ENCODE measurements at places on chromosomes 3 and 15. TPM values are rescaled to one million over a fixed set of nuclear protein-coding genes. Genes with fewer than 3 reads are reported as not detected.

The THAP10 gene
- 1.6 TPM for total RNA-seq

DNA sequence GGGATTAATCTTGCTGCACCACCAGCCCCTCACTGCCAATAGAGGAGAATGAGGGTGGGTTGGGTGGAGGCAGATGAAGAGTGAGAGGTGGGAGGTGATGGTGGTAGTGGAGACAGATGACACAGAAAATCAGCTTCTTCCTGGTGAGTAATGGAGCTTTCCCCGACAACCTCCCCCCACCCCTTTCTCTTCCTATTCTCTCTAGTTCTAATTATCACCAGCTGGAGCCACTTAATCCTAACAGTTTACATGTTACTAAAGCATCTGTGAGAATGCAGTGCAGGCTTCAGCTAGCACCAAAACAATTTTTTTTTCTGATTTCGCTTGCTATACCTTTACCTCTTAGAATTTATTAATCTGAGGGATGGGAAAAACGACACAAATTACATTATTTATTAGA is 116.1 kb upstream of the DNAJC19 start:
- DNase-seq = no peak

The GOLGA8K gene
- total RNA-seq = 0.77 TPM

The SSR3 gene
- total RNA-seq = 562 TPM

- DNase-seq = no peak
Measured at GRCh38 chr3:152769523-152769922, 65.4 kb upstream of the P2RY1 start.

DNA sequence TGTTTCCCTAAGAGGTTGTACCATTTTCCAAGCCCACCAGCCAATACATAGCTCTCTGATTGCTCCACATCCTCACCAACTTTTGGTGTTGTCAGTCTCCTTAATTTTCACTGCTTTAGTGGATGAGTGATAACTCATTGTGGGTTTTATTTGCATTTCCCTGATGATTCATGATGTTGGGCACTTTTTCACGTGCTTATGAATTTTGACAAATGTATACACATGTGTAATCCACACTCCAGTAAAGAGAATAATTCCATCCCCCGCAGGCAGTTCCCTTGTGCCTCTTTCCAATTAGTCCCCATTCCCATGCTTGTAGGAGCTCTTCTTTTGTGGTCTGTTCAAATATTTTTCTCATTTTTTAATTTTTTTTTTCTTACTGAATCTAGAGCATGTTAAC is 52.4 kb downstream of the ANP32A start:
- DNase-seq = peak; percentile 22

DNA sequence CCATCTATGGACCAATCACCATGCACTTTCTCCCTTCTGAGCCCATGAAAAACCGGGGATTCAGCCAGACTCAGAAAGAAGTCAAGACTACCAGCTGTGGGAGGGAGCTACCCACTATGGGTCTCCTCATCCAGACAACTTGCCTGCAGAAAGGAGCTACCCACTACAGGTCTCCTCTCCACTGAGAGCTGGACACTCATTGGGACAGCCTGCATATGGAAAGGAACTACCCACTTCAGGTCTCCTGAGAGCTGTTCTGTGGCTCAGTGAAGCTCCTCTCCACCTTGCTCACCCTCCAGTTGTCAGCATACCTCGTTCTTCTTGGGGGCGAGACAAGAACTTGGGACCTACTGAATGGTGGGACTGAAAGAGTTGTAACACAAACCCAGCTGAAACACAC is 22.3 kb upstream of the ZBED2 start:
- no peak for DNase-seq

- peak; percentile 23 for DNase-seq
Measured at GRCh38 chr15:61115679-61116078, 113.4 kb downstream of the RORA start.

The PIAS1 gene
- 30.2 TPM for total RNA-seq

DNA sequence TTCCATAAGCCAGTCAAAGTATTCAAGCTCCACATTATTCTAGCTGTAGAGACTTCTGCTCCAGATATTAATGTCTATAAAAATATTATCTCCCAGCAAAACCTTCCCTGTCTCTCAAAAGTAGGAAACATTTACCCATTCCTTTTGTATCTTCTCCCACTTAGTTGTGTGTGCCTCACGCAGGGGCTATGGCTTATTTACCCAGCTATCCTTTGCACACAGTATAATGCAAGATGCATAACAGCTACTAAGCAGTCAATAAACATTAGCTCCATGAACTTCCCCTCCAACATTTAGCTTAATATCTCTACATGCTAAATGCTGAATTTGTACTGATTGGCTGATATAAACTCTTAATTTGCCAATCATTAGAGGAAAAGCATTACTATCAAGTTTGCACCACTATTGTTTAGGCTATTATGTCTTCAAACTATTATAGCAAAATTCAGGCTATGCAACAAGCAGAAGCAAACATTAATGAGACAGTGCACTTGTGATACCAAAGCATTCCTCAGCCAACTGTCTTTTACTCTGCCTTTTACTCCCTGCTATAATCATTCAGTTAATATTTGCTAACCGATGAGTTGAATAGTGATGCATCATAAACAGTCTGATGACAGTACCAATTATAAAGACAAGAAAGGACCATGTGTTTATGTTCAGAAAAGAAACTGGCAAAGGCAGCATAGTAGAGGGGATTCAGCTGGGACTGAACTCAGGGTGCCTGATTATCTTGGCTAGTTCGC is 81.2 kb downstream of the PLCH1 start:
- DNase-seq = no peak

The AMT gene
- 5.2 TPM for total RNA-seq

The COLQ gene
- total RNA-seq = 1.2 TPM

The GRK7 gene
- not detected for total RNA-seq

GRCh38 chr3:5260992-5261501 is 73.5 kb downstream of the EDEM1 start:
- no peak for DNase-seq

- no peak for DNase-seq
Measured at GRCh38 chr3:58116161-58116955, 94.4 kb downstream of the DNASE1L3 start.

The CASR gene
- not detected for total RNA-seq

The ACTRT3 gene
- 3.3 TPM for total RNA-seq

The BFSP2 gene
- total RNA-seq = not detected

DNA sequence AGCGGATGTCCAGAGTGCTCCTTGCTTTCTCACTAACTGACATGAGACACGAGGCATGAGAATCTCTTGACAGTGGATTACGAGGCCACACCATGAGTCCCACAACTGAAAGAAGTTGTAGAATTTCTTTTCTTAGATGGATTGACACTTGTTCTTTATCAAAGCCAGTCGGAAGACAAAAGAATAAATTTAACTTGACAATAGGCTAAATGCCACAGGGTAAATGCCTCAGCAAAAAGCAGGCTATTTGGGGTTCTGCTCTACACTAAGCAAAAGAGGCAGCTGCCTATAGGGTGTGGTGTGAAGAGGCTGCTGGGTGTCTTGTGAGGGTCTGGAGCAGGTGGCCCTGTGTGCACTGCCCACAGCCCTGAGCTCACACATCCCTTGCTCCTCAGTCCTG is 135.1 kb upstream of the SEMA6D start:
- DNase-seq = no peak

The MAP1A gene
- total RNA-seq = 138 TPM

DNA sequence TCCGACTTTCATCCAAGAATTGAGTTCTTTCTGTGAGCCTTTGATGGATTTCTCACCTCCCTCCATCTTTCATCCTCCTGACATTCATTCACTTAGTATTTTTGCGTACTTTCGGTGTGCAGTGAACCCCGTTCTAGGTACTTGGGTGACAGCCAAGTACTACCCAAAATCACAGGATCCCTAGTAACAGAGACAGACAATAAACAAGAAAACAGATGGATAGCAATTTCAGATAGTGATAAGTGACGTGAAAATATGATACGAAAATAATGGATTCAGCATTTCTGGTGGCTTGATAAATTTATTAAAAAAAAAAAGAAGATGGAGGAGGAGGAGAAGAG is 264 bp upstream of the CMTM6 start:
- DNase-seq = no peak

- peak; percentile 18 for DNase-seq
Measured at GRCh38 chr3:161560008-161560637, 63.5 kb downstream of the OTOL1 start.

DNA sequence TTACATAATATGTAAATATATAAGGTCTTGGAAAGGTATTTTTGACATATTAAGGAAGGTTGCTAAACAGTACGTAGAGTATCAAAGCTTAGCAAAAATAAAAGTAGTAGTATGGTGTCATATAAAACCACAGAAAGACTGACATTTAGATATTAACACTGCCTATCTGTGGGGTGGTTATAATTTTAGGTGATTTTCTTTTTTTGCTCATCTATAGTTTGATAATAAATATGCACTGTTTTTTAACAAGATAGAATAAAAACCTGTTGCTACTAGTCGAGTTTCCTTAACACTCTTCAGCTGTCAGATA is 40.7 kb downstream of the ETV5 start:
- no peak for DNase-seq

- peak; percentile 72 for DNase-seq
Measured at GRCh38 chr3:194133661-194134230, 2.2 kb upstream of the HES1 start.

DNA sequence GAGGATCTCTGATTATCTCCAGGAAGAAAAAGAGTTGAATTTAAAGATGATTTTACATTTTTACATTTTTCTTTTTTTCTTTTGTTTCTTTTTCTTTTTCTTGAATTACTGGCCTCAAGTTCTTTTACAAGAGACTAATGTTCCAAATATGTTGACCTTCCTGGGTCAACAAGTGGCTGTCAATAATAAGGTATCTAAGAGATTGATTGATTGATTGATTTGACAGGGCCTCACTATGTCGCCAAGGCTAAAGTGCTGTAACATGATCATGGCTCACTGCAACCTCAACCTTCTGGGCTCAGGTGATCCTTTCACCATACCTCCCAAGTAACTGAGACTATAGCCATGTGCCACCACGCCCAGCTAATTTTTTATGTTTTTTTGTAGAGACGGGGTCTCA is 44.6 kb downstream of the KIF9 start:
- no peak for DNase-seq

GRCh38 chr15:101220060-101220459 is 31.8 kb downstream of the CHSY1 start:
- no peak for DNase-seq

The CNOT10 gene
- 23.9 TPM for total RNA-seq

The SLC51A gene
- not detected for total RNA-seq

GRCh38 chr3:194471863-194472262 is 14.9 kb downstream of the ATP13A3 start:
- no peak for DNase-seq

The CHCHD6 gene
- 21.1 TPM for total RNA-seq

DNA sequence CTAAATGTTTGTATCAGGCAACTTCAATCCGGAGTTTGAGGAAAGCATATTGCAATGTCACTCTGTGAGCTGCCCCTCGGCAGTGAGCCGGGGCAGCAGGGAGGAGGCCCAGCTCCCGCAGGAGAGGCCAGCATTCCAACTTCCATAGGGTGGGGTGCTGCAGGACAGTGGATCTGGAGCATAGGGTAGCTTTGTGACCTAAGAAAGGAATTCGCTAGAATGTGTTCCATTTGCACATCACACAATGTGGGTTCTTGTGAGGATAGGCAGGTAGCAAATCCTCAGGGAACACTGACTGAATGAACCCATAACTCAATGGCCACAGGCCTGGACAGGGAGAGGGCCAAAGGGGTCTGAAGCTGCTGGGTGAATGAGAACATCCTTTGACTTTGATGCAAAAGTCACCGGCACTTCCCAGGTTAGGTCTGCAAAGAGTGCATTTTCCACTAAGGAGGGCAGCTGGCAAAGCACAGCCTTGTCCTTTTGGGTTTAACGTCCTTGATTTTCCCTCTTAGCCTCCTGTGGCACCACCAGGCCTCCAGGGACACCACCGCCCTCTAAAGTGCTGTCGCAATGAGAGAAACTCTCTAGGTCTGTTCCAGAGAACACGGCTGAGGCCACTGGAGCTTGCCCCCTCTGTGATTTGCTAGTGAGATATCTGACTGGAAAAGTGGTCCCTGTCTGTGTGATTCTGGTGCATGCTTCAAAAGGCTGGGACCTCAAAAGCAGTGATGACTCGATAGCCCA is 36.2 kb downstream of the GABRB3 start:
- DNase-seq = no peak

GRCh38 chr3:169344465-169344864 is 319.0 kb downstream of the MECOM start:
- peak; percentile 57 for DNase-seq

- DNase-seq = no peak
Measured at GRCh38 chr15:66570842-66571478, 5.2 kb upstream of the LCTL start.

GRCh38 chr3:70433091-70433490 is 120.7 kb upstream of the MDFIC2 start:
- DNase-seq = peak; percentile 22

DNA sequence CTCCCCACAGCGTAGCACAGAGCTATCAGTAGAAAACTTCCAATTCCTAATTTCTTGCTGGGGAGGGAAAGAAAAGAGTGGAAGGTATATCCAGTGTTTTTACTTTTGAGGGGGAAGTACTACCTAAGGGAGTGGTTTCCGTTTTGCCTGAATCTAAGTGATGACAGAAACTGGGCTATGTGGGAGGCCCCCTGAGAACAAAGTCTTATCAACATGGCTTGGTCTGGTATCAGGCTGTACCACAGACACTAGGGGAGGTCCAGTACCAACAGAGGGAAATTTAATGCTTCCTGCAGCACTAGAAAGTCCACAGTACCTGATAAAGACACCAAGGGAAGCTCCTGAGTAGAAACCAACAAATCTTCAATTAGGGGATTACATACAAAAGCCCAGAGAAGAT is 199.2 kb downstream of the IL5RA start:
- no peak for DNase-seq

The C3orf20 gene
- not detected for total RNA-seq

The SPTSSB gene
- 0.50 TPM for total RNA-seq

GRCh38 chr3:39638301-39638700 is 170.8 kb downstream of the MOBP start:
- no peak for DNase-seq

DNA sequence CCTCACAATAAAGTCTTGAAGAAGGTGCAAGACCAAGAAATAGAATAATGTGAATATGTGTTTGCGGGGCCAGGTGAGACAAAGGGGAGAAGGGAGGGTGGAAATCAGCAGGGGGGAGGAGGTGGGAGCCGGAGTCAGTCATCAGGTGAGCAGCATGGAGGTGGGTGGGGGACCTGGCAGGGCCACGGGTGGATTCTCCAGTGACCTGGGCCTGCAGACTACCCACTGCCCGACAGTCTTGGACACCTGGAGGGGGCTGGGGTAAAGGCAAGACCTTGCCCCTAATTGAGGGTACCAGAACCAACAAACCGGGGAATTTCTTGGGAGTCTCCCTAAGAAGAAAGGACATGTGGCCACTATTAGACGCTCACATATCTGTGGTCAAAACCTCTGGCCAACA is 95.8 kb downstream of the CHSY1 start:
- DNase-seq = no peak

DNA sequence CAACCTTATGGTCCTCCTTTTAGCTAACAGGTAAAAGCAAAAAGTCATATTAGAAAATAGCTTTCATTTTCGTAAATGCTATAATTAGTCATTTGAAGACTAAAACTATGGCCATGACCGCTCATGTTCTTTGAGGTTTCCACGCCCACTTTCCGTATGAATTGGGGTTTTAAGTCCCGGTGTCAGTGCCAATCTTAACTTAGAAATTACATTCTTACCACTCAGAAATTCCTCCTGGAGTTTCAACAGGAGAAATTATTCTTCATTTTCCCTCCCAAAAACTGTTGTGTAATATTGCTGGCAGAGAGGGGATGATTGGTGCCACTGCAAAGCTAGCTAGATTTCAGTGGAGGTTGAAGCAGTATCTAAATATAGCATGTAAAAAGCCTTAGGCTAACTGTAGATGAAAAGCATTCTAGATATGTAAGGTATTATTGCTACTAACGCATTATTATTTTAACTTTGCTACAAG is 71.0 kb upstream of the MDFIC2 start:
- DNase-seq = no peak

The ZNF502 gene
- total RNA-seq = 1.9 TPM

All from astrocyte (in vitro differentiated cells and primary cell).